Mesothelial cell of epicardium (in vitro differentiated cells): ENCODE measurements at places on chromosomes 3 and 15.

DNA sequence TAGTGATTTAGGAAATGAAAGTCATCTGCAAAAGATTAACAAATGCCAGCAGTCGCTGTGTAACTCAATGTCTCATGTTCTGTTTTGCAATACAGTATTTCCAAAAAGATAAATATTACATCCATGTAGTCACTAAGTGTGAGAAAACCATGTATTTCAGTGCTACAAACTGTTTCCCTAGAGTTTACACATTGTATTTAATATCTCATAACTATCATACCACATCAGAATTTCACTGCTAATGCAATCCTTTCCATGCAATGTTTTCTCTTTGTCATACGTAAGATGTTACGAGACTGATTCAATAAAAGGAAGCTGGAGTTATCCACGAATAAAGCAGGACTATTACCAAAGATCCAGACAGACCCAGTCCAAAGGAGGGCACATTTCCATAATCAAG lies 269.4 kb downstream of the GBE1 start:
- DNase-seq = no peak

- DNase-seq = no peak
Observed at GRCh38 chr3:104648823-104649222, 717.9 kb upstream of the ALCAM start.

DNA sequence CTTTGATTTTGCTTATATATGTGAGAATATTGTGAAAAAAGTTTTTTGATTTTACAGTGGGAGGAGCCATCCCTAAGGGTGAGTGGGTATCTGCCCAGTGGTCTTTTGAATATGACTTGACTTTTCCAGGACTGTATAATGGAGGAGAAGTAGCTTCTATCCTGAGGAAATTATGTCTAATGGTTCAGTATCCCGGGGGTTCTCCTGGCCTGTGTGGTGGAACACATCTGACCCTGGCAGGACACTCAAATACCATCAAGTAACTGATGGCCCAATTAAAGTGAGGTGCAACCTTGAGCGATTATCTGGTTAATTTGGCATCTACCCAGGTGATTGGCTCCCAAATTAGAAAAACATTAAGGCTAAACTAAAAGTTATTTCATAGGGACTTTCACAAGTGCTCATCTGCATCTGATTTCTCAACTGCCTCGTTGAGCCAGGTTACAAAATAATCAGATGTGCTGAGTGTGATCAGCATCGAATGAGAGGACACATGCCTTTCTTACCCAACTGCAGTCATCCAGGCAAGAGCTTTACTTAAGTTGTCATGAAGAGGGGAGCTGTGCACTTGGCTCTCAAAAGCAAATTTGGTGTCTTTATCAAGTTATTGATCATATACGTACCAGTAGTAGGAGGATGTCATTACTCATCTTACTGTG lies 201.4 kb downstream of the IL5RA start:
- no peak for DNase-seq

GRCh38 chr15:25251700-25252390 lies 187.0 kb downstream of the UBE3A start:
- DNase-seq = peak; percentile 26

- DNase-seq = no peak
Observed at GRCh38 chr3:155354658-155355057, 61.2 kb upstream of the STRIT1 start.

DNA sequence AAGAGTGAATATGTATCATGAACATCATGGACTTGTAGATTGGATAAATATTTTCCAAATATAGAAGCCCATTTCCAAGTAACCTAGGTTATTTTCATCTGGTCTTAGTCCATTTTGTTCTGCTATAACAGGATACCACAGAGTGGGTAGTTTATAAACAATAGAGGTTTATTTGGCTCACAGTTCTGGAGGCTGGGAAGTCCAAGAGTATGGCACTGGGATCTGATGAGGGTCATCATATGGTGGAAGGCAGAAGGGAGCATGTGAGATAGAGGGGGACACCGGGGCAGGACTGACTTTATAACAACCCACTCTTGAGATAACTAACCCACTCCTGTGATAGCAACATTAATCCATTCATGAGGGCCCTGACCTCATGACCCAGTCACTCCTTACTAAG lies 9.4 kb upstream of the MGA start:
- no peak for DNase-seq

- no peak for DNase-seq
Observed at GRCh38 chr3:56536735-56537134, 20.2 kb upstream of the CCDC66 start.

- no peak for DNase-seq
Observed at GRCh38 chr3:41434781-41435180, 235.5 kb downstream of the CTNNB1 start.

DNA sequence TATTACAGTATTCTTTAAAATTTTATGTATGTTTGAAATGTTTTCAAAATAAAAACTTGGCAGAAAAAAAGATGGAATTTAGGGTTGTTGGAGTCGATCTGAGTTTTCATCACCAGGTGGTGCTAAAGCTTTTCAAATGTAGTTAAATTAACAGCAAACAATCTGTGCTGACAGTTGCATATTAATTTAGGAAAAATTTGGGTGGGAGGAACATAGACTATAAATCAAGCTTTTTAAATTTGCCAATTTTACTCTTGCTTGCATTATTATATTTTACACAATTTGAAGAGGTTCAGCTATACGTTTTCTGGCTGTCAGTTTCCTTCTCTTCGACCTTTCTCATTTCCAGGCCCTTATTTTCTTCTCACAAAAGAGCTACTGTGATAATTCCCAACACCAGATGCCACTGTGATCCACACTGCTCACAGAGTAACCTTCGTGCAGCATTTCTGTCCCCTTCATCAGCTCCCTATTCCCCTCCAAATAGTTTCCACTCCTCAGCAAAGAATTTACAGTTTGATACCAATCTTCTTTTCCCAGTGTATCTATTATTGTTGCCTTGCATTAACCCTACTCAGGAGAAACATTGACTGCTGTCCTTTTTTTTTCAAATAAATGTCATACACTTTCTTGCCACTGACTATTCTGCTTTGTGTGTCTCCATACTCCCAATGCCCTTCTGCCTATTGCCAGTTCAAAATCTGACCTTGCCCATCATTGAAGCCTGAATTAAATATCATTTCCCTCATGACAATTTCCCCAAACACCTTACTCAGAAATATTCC lies 53.4 kb upstream of the EIF5A2 start:
- DNase-seq = no peak

GRCh38 chr3:119570229-119570628 lies 9.1 kb upstream of the ADPRH start:
- DNase-seq = no peak

- DNase-seq = no peak
Observed at GRCh38 chr3:38109580-38110313, 27.2 kb downstream of the ACAA1 start.

GRCh38 chr3:21154911-21155310 lies 596.1 kb downstream of the ZNF385D start:
- DNase-seq = no peak

GRCh38 chr3:196020373-196020772 lies 61.5 kb downstream of the TFRC start:
- DNase-seq = no peak

DNA sequence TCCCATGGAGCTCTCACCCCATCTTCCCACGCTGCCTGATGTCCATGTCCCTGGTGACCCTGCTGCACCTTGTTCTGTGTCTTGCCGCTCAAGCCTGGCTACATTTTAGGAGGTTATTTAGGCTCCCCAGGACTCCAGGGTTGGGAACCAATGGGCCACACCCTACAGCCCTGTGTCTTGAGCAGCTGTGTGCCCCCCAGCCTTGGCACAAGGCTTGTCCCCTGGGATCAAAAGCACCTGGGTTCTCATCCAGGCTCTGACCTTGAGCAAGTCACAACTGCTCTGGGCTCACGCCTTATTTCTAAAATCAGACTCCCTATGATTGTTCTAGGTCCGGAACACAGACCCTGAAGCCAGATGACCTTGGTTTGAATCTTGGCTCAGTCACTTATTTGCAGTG lies 14.1 kb downstream of the SPSB4 start:
- peak; percentile 19 for DNase-seq

GRCh38 chr15:93720607-93721006 lies 510.8 kb upstream of the MCTP2 start:
- no peak for DNase-seq

DNA sequence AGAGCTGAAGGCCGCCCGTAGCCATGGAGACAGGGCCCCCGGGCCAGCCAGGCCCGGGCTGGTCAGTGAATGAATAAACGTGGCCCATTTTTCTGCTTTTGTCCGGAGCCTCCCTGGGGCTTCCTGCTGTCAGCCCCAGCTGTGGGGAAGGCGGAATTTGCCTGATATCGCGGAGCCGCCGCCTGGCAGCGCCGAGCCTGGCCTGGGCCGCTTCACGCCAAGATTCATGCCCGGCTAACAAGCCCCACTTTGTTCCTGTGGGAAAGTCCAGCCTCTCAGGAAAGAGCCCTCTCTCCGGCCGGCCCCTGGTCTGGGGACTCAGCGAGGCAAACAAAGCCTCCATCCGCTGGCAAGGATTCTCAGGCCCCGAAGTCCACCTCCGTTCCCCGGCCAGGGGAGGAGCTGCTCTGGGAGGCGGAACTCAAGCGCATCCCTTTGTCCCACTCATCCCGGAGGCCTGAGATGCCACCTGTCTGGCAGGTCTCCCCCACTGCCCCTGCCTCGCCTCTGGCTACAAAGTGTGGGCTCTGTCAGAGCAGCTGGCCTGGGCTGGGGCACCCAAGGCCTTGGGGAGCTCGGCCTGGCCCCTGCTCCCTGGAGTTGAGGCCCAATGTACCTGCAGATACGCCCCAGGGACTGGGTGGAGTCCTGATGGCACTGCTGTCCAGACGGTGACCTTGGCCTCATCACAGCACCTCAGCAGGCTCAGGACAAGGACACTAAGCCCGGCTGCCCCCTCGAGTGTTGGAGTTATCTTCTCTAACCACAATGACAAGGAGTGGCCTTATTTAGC lies 51.6 kb upstream of the SLC6A11 start:
- no peak for DNase-seq

- no peak for DNase-seq
Observed at GRCh38 chr15:73022161-73022560, 30.1 kb upstream of the NEO1 start.

- DNase-seq = no peak
Observed at GRCh38 chr3:187198490-187198889, 1.2 kb downstream of the RTP1 start.

DNA sequence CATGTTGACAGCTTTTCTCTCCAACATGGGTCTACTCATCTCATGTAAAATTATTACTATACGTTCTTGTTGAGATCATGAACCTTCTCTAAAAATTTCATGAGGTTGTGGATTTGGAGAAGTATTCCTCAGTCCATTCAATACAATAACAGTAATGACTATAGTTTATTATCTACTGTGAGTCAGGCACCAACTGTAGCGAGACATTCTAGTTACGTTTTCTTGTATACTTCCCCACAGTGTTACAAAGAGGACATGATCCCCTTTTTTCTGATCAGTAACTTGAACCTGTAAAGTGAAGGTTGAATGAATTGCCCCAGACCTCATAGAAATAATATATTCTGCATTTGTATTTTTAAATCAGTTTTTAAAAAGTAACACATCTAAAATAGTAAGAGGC lies 76.4 kb downstream of the AKAP13 start:
- no peak for DNase-seq

DNA sequence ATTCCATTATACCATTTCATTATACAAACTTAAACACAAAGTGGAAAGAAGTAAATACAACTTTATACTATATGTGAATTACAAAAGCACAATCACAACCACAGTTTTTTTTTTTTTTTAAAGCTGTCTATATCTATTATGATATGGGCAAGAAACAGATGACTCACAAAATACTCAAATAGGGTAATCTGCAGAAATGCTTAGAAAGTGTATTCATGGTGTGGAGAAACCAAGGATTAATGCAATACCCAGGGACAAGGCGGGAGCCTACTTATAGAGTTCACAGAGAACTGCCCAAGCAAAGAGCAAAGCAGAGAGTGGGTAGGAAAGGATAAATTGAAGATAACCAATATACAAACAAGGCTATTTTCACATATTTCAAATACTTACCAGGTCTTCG lies 332.0 kb downstream of the FHIT start:
- DNase-seq = no peak

GRCh38 chr15:37007301-37007700 lies 93.0 kb downstream of the MEIS2 start:
- DNase-seq = no peak

- DNase-seq = no peak
Observed at GRCh38 chr3:59251869-59252268, 202.0 kb upstream of the CFAP20DC start.

DNA sequence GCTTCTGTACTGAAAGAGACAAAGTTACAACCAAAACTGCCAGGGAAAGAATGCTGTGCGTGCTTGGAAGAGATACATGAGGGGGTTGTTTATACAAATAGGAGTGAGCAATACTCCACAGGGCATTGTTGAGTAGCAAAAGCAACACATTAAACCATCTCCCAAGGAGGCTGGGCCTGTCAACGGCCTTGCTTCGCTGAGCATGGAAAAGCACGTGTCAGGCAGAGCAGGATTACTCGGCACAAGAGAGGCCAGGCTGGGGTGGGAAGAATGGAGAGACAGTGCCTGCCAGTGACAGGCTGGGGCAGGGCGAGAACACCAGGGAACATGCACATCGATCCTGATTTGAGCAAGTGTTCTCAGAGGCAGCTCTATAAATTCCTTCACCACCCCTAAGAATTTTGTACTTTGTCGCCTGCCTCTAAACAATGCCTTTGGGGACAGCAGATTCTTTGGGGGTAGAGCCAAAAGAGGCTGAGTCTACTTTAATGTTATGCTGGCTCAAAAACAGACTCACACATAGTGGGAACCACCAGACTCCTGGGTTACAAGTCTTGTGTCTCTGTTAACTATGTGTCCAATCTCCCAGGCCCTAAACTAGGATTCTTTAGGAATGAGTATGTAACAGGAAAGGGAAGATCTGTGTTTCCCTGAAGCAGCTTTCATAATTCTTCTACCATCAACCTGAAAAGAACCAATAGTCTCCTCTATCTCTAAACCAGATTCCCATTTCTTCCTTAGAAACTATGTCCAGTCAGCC lies 67.2 kb downstream of the LIPC start:
- no peak for DNase-seq

DNA sequence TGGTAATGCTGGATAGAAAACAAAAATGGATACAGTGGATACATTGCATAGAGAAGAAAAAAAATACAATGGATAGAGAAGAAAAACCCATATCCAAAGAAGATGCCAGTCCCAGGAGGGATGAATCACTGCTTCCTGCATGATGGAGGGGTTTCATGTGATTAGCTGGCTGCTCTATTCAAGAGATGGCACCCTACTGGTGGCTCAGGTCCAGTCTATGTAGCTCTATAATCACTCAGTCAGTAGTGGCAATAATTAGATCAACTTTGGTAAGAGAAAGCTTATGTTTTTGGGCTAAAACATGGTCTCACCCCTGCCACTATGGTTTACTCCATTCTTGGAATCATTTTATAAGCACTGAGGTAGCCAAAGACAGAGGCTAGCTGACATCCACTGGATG lies 33.7 kb upstream of the NOX5 start:
- no peak for DNase-seq

GRCh38 chr3:197376020-197376419 lies 77.6 kb upstream of the DLG1 start:
- DNase-seq = no peak

- no peak for DNase-seq
Observed at GRCh38 chr3:22713936-22714335, 489.2 kb upstream of the UBE2E2 start.

- DNase-seq = no peak
Observed at GRCh38 chr15:80514071-80514780, 110.0 kb downstream of the ARNT2 start.

GRCh38 chr3:59935025-59935424 lies 885.2 kb upstream of the CFAP20DC start:
- no peak for DNase-seq

- DNase-seq = no peak
Observed at GRCh38 chr3:194588236-194588635, 45.0 kb downstream of the TMEM44 start.

GRCh38 chr3:79380581-79380980 lies 387.2 kb downstream of the ROBO1 start:
- no peak for DNase-seq
